ENCODE measurements at places on chromosomes 2 and 18.

DNA sequence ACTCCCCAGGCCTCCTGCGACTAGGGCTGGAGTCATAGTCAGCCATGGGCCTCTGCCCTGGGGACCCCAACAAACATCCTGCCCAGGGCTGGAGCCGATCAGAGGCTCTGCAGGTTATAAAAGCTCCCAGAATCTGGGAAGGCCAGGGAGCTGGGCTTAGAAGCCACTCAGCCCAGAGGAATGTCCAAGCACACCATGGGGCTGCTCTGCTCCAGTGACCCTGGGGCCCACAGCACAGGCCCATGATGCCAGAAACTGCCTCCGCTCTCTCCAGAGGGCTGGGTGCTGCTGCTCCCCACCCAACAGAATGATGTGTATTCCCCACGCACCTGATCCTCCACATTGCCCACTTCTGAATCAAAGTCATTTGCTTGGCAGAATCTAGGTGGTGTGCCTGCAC, 88.5 kb downstream of the ARMC9 start:
- DNase-seq = no peak

- DNase-seq = no peak
Observed at GRCh38 chr18:10006311-10006893, 92.6 kb downstream of the VAPA start.

GRCh38 chr2:219356834-219357233, 24.3 kb upstream of the RESP18 start:
- DNase-seq = no peak

DNA sequence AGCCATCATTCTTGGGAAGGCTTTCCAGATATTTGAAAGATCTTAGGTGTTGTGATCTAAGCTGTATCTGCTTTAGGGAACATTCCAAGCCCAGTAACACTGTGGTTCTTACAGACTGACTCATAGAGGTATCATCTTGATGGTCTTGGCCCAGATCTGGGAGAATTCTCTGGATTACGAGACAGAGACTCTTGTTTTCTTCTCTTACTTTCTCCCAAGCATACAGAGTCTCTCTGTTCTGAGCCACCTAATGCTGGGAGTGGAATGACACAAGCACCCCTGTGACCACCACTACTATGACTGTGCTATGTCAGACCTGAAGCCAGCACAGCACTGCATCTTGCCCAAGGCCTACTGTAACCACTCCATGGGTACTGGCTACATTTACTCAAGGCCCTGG, 81.0 kb upstream of the EPAS1 start:
- no peak for DNase-seq

- no peak for DNase-seq
Observed at GRCh38 chr18:9466127-9466526, 9.2 kb upstream of the RALBP1 start.
